CD8-positive, alpha-beta memory T cell (primary cell): ENCODE measurements at places on chromosomes 6 and 20. TPM values are rescaled to one million over a fixed set of nuclear protein-coding genes. Genes with fewer than 3 reads are reported as not detected.

ANGPT4 gene
- not detected for total RNA-seq

C6orf15 gene
- not detected for total RNA-seq

VWA7 gene
- 1.7 TPM for total RNA-seq

ADGB gene
- 0.22 TPM for total RNA-seq

IL17A gene
- 0.63 TPM for total RNA-seq

PRL gene
- total RNA-seq, result not detected

GPX5 gene
- not detected for total RNA-seq

SCGN gene
- total RNA-seq, result not detected

SPATS1 gene
- not detected for total RNA-seq

MYMX gene
- total RNA-seq, result not detected

VSX1 gene
- total RNA-seq, result not detected

TFAP2A gene
- not detected for total RNA-seq

C6orf47 gene
- total RNA-seq, result 20.0 TPM

PCNA gene
- total RNA-seq, result 662 TPM

RWDD2A gene
- total RNA-seq, result 1.3 TPM
